ENCODE measurements at places on chromosomes 2 and 18.

GRCh38 chr2:164706522-164706921 lies 85.2 kb upstream of the GRB14 start:
- no peak for DNase-seq

DNA sequence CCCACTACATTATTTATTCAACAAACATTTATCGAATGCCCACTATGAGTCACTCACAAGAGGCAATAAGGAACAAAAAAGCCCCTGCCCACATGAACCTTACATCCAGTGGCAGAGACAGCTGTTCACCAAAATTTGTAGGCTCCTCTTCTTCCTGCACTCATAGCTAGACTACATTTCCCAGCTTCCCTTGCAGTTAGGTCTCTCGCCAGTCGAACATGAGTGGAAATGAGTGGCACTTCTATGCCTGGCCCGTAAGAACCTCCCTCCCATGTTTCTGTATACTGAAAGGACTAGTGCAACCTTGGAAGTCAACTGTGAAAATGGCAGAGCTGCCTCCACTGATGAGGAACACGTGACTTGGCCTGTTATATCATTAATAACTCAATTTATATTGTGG lies 19.4 kb upstream of the NCOA1 start:
- no peak for DNase-seq

GRCh38 chr2:96247009-96247408 lies 18.8 kb downstream of the TMEM127 start:
- DNase-seq: no peak

DNA sequence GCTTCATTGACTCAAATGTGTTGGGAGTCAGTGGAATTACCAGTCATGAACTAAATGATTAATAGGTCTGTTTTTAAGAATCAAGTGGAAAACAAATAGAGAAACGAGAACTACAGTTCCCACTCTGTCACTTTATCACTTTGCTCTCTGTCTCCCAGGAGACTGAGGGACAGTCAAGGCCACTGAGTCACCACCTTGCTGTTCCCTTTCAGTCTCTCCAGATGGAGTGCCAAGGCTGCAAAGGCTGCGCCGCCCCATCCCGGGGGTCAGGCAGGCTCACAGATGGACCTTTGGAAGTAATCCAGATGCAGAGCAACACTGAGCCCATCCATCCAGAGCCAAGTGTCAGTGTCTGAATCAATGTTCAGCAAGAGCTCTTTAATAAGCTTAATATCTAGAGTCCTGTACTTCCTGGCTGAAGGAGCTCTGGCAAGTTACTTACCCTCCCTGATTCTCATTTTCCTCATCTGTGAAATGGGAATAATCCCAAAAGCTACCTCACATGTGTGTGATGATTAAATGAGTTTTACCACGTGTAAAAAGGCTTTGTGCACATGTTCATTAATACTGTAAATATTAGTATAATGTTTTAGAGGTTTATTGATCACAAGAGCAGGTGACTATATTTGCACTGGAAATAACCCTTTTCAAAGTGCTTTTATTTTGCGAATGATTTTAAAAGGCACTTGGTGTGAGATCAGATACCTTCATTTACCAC lies 43.0 kb upstream of the EFEMP1 start:
- DNase-seq: no peak

DNA sequence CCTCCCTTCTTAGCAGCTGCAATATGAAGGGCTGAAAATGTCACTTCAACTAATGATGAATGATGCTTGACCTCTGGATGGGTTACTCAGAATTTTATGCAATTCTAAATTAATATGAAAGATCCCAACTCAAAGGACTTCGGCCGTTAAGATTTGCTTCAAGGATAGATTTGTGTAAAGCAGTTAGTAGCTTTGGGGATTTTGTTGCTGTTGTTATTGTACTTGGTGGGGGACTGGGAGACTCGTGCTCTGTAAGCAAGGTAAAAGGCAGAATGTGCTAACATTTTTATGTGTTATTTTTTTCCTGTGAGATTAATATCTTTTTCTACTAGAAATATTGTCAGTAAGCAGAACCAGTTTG lies 478.8 kb downstream of the ARHGAP15 start:
- no peak for DNase-seq

DNA sequence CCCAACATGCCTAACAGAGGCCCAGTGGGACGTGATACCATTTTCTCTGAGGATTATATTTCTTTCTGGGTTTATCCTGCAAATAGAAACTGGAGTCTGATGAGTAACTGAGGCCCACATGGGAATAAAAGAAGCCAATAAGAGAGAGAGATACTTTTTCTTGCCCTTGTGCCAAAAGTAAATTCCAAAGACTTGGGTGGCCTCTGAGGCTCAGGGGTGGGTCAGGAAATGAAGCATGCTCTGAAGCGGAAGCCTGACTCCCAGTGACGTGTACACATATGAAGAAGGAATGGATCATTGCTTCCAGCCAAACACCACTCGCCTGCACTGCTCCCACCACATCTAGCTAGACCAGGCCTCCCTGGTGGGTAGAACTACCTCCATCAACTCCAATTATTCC lies 273.6 kb upstream of the NCKAP5 start:
- DNase-seq: no peak

- DNase-seq: no peak
Measured at GRCh38 chr2:33051586-33052360, 105.0 kb downstream of the LTBP1 start.

DNA sequence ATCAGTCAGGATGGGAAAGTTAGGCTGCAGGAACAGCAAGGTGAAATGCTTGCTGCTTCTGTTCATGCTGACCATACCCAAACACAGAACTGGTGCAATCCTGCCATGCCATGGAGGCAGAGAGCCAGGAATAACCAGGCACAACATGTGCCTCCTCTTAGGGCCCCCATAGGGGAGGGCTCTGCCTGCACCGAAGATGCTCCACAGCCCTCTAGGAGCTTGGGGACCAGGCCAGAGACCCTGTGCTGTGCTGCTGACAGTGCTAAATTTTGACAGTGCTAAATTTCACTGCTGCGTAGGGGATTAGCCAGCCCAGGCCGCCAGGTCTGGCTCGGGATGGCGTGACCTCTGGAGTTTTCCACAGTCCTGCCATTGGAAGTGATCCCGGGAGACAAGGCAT lies 173.3 kb downstream of the SH3RF3 start:
- DNase-seq: no peak

DNA sequence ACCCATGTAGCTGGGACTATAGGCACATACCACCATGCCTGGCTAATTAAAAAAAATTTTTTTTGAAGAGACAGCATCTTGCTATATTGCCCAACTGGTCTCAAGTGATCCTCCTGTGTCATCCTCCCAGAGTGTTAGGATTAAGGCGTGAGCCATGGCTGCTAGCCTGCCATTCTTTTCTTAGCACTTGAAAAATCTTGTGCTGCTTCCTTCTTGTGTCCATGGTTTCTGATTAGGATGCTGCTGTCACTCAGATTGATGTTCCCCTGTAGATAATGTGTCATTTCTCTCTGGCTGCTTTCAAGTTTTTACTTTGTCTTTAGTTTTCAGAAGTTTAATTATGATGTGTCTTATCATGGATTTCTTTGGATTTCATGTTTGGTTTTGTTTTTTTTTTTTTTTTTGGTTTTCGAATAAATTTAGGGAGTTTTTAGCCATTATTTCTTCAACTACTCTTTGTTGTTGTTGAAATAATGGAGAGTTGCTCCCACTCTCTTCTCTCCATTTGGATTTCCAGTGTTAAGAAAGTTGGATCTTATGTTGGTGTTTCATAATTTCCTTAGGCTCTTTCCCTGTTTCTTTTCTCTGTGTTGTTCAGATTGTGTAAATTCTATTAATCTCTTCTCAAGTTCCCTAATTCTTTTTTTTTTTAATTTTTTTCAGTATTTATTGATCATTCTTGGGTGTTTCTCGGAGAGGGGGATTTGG lies 2.5 kb downstream of the ATP9B start:
- no peak for DNase-seq

Measured in NCI-H1105 (cell line).